ENCODE measurements at places on chromosomes 13 and 19. TPM values are rescaled to one million over a fixed set of nuclear protein-coding genes. Genes with fewer than 3 reads are reported as not detected.

Gene RASAL3
- 66.2 TPM for total RNA-seq

Gene ZNF729
- not detected for total RNA-seq

GRCh38 chr13:30584051-30584731 lies 33.5 kb upstream of the USPL1 start:
- no peak for DNase-seq

GRCh38 chr19:51272183-51272810 lies 21.4 kb downstream of the SIGLECL1 start:
- DNase-seq = peak; percentile 24

- no peak for DNase-seq
These were observed 228.3 kb downstream of the DACH1 start for GRCh38 chr13:71638751-71639150.

GRCh38 chr19:1397838-1398237 lies 3.5 kb downstream of the GAMT start:
- DNase-seq = no peak

- DNase-seq = no peak
These were observed 556.1 kb downstream of the EFNB2 start for GRCh38 chr13:105979131-105980011.

GRCh38 chr13:113903912-113904311 lies 40.0 kb upstream of the GAS6 start:
- DNase-seq = no peak

- no peak for DNase-seq
These were observed 21.4 kb downstream of the TSSK6 start for GRCh38 chr19:19493841-19494546.

GRCh38 chr19:1901940-1902404 lies 3.2 kb upstream of the ADAT3 start:
- DNase-seq = no peak
